ENCODE measurements at places on chromosomes 5 and 9.

GRCh38 chr5:6757414-6757969 is 44.3 kb downstream of the TENT4A start:
- H3K27ac ChIP-seq, result no peak overlapping the region
- no peaks in the 10 kb centered on the region for H3K4me1 ChIP-seq
- no peak for DNase-seq
- H3K4me3 ChIP-seq, result no peak overlapping the region

- no peaks in the 10 kb centered on the region for H3K27me3 ChIP-seq
- DNase-seq, result no peak
- 0 out of 2 replicates have a peak, but pooled peaks cover 3% of the 10 kb centered on the region for H3K4me1 ChIP-seq
- no peak overlapping the region for H3K4me3 ChIP-seq
- H3K36me3 ChIP-seq, result no peaks in the 10 kb centered on the region
Measured at GRCh38 chr5:178349625-178350353, 117.2 kb upstream of the PHYKPL start.

DNA sequence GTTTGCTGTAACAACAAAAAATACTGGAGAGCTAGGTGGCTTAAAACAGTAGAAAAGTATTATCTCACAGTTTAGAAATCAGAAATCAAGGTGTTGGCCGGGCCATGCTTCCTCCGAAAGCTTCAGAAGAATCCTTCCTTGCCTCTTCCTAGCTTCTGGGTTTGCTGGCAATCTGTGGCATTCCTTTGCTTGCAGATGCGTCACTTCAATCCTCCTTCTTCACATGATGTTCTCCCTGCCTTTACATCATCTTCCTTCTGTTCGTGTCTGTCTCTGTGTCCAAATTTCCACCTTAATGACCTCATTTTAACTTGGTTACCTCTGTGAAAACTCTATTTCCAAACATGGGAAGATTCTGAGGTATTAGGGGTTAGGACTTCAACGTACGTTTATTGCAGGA is 90.4 kb upstream of the CHD1 start:
- no peaks in the 10 kb centered on the region for H3K27me3 ChIP-seq
- no peak for DNase-seq
- no peak overlapping the region for H3K27ac ChIP-seq
- peaks cover 18% of the 10 kb centered on the region for H3K36me3 ChIP-seq

DNA sequence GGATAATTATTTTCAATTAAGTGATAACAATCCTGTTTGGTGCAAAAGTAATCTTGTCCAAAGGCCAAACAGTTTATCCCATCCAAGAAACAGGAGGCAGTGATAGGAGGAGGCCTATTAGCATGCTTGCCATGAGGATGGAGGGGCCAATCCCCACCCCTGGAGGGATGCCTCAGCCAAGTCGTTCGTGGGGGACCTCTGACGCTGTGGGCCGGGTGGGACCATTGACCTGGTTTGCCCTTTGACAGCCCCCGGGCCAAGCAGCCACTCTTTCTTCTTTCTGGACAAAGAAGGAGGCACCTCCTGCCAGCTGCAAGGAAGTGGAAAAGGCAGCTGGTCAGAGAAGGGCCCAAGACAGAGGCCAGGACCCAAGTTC is 39.5 kb upstream of the GRHPR start:
- no peak overlapping the region for H3K4me3 ChIP-seq
- no peak overlapping the region for H3K27ac ChIP-seq
- H3K27me3 ChIP-seq, result no peaks in the 10 kb centered on the region
- no peak for DNase-seq

- no peak overlapping the region for H3K4me3 ChIP-seq
- no peak overlapping the region for H3K27ac ChIP-seq
- DNase-seq, result no peak
- peaks cover 2% of the 10 kb centered on the region for H3K4me1 ChIP-seq
- no peaks in the 10 kb centered on the region for H3K36me3 ChIP-seq
Measured at GRCh38 chr9:131874916-131875670, 135.2 kb upstream of the RAPGEF1 start.

DNA sequence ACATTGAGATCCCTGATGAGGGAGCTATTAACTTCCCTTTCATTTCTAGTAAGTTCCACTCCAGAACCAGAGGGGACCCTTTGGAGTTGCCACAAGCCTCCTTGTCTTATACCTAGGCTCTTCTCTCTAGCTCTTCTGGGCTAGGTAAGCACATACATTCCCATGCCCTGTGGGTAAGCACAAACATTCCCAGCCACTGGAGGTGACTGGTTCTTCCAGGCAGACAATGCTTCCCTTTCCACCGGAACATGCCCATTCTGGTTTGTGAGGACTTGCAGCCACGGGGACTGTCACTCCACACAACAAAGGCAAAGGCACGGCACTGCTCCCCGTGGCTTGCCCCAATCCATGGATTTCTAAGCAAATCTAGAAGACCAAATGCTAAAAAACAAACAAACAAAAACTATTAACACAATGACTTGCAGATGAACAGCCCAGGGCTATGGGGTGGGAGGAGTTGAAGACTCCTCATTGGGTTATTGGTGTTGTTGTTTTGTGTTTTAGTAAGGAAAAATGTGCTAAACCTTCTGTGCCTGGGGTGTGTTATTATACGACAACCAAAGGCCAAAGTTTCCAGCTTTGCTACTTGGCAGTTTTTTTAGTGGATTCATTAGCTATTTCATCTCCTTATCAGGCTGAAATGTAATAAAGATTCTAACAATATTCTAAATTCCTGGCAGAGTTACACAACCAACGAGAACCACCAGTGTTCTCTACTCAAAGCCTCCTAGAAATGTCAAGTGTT is 276.2 kb downstream of the SYK start:
- no peak overlapping the region for H3K4me3 ChIP-seq
- no peak for DNase-seq
- H3K4me1 ChIP-seq, result no peaks in the 10 kb centered on the region
- no peaks in the 10 kb centered on the region for H3K36me3 ChIP-seq
- H3K27me3 ChIP-seq, result no peaks in the 10 kb centered on the region

- no peak overlapping the region for H3K27ac ChIP-seq
- H3K36me3 ChIP-seq, result no peaks in the 10 kb centered on the region
- H3K4me1 ChIP-seq, result no peaks in the 10 kb centered on the region
Measured at GRCh38 chr5:13601112-13601511, 343.4 kb downstream of the DNAH5 start.

- no peaks in the 10 kb centered on the region for H3K27me3 ChIP-seq
- no peaks in the 10 kb centered on the region for H3K36me3 ChIP-seq
- no peak overlapping the region for H3K4me3 ChIP-seq
- no peaks in the 10 kb centered on the region for H3K4me1 ChIP-seq
- H3K27ac ChIP-seq, result no peak overlapping the region
- DNase-seq, result no peak
Measured at GRCh38 chr5:9716838-9717281, 86.7 kb upstream of the TAS2R1 start.

GRCh38 chr5:146490089-146490843 is 25.7 kb downstream of the GPR151 start:
- no peak for DNase-seq
- no peaks in the 10 kb centered on the region for H3K4me1 ChIP-seq
- no peaks in the 10 kb centered on the region for H3K27me3 ChIP-seq
- no peak overlapping the region for H3K4me3 ChIP-seq
- H3K27ac ChIP-seq, result no peak overlapping the region

GRCh38 chr5:33755231-33755630 is 136.6 kb downstream of the ADAMTS12 start:
- no peak overlapping the region for H3K27ac ChIP-seq
- H3K4me3 ChIP-seq, result no peak overlapping the region
- no peak for DNase-seq
- no peaks in the 10 kb centered on the region for H3K4me1 ChIP-seq
- no peaks in the 10 kb centered on the region for H3K36me3 ChIP-seq

GRCh38 chr9:110606179-110606790 is 26.7 kb upstream of the SVEP1 start:
- H3K4me1 ChIP-seq, result peaks cover 4% of the 10 kb centered on the region
- DNase-seq, result no peak
- no peak overlapping the region for H3K4me3 ChIP-seq
- no peak overlapping the region for H3K27ac ChIP-seq

- H3K4me3 ChIP-seq, result no peak overlapping the region
- no peaks in the 10 kb centered on the region for H3K36me3 ChIP-seq
- H3K4me1 ChIP-seq, result no peaks in the 10 kb centered on the region
- H3K27ac ChIP-seq, result no peak overlapping the region
Measured at GRCh38 chr5:123455095-123455494, 31.9 kb upstream of the CEP120 start.

DNA sequence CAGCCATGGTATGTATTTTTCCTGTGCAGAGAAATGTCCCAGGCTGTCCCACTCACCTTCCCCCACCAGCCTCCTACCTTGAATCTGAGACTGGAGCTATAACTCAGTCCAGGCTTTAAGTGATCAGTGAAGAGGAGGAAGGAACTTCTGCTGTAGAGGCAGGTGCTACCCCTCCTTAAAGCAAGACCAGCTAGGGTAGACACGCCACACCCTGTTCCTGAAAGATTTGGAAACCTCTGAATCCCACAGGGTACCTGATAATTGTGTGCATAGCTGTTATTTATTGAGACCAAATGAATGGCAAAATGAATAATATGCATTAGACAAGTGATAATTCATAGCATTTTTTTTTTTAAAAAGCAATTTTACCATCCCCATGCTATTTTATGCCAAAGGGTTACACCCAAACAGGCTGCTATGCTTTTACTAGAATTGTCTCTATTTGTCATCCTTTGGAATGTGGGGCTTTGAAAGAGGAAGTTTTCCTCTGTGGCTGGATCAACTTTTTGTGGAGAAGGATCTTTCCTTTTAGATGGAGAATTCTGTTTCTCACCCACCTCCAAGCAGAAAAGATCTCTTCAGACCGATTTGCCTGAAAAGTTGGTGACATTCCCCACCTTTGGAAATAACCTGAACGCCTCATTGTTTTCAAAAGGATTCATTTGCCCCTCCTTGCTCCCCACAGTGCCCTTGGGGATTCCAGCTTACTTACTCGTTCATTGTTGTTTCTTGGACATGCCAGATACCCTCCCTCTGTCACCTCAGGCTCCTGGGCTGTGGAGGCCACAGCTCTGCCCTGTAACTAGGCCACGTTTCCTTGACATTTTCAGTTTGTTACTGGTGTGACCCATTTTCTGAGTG is 248.7 kb downstream of the NR3C1 start:
- no peak overlapping the region for H3K4me3 ChIP-seq
- H3K4me1 ChIP-seq, result peaks cover 3% of the 10 kb centered on the region
- H3K27ac ChIP-seq, result no peak overlapping the region
- peaks cover 6% of the 10 kb centered on the region for H3K36me3 ChIP-seq
- H3K27me3 ChIP-seq, result no peaks in the 10 kb centered on the region
- DNase-seq, result no peak

DNA sequence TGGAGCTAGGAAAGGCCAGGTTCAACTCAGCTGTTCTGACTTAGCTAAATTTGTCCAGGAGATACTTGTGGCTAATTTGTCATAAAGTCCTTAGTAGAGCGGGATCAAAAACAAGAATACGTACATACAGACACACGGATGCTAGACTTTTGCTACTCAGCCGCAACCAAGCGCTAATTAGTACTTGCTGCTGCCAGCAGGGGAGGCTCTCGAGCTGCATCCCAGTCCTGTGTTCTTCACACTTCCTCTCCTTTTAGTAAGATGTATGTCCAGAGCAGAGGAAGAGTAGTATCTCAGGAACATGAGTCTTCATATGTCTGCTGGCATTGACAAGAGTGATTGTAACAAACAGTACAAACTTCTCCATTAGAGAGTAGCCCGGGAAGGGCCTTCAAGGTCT is 58.3 kb downstream of the CYFIP2 start:
- DNase-seq, result peak; percentile 49
- H3K4me3 ChIP-seq, result no peak overlapping the region
- no peaks in the 10 kb centered on the region for H3K36me3 ChIP-seq
- no peaks in the 10 kb centered on the region for H3K27me3 ChIP-seq
- H3K27ac ChIP-seq, result no peak overlapping the region

GRCh38 chr5:102591650-102592049 is 92.8 kb upstream of the SLCO6A1 start:
- H3K27ac ChIP-seq, result no peak overlapping the region
- peaks cover 19% of the 10 kb centered on the region for H3K36me3 ChIP-seq
- H3K4me3 ChIP-seq, result no peak overlapping the region
- no peaks in the 10 kb centered on the region for H3K27me3 ChIP-seq

DNA sequence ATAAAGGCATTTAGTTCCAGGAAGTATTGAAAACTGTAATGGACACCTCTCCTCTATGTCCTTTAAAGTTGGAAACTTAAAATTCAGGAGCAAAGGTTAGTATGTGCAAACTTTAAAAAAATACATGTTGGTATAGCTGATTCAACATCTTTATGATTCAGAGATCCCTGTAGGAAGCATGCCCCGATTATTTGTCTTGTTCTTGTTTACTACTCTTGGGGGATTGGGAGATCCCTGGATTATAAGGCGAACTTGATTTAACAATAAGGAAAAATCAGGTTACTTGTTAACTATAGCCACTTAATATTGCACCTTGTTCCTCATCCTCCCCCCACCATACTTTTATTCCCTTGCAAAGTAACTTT is 1.7 kb downstream of the F2RL1 start:
- peaks cover 5% of the 10 kb centered on the region for H3K4me1 ChIP-seq
- H3K4me3 ChIP-seq, result peak overlapping the region; percentile 85
- DNase-seq, result no peak
- H3K27me3 ChIP-seq, result no peaks in the 10 kb centered on the region
- H3K36me3 ChIP-seq, result no peaks in the 10 kb centered on the region
- H3K27ac ChIP-seq, result no peak overlapping the region

DNA sequence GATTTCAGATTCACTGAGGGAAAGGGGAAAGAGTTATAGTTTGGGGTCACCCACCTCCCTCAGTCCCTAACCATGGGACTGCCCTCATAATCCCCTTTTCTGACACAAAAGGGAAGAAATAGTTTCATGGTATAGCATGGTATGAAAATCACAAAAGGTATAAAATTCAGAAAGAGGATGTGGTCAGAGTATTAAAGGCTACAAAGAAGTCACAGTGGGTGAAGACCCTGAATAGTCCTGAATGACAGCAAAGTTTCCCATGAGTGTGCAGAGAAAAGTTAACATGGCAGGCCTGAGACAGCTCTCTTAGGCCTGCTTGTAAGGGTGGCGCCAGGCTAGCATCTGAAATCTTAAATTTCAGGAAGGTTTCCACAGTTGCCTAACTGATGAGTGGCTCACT is 290.6 kb upstream of the ZNF608 start:
- no peak for DNase-seq
- H3K27me3 ChIP-seq, result no peaks in the 10 kb centered on the region
- no peak overlapping the region for H3K27ac ChIP-seq
- H3K36me3 ChIP-seq, result no peaks in the 10 kb centered on the region
- peaks cover 6% of the 10 kb centered on the region for H3K4me1 ChIP-seq

DNA sequence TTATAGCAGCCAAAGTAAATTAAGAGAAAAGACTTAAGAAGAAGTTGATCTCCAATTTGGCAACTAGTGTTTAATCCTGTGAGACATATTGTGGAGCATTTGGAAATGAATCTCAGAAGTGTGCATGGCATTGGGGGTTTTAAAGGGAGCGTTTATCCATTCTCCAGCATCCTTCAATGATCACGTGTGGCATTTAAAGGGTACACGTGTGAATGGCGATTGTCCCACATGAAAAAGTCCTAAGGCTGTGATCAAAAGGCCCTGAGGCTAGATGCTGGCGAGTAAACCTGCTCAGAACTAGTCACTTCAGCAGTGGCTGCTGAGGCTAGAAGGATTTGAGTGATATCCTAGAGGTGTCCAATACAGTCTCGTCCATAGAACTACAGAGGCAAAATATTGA is 315.6 kb upstream of the CDH9 start:
- H3K4me1 ChIP-seq, result no peaks in the 10 kb centered on the region
- no peak for DNase-seq
- no peak overlapping the region for H3K27ac ChIP-seq
- H3K27me3 ChIP-seq, result no peaks in the 10 kb centered on the region

Measured in H9 (cell line).